ENCODE measurements at places on chromosomes 5 and 9.

- DNase-seq: no peak
These were observed at the start of gene PARP8 for GRCh38 chr5:50666261-50667022. PARP8 (plus strand) TSS chr5:50666637; CDS start chr5:50667096, 459 bp downstream.

DNA sequence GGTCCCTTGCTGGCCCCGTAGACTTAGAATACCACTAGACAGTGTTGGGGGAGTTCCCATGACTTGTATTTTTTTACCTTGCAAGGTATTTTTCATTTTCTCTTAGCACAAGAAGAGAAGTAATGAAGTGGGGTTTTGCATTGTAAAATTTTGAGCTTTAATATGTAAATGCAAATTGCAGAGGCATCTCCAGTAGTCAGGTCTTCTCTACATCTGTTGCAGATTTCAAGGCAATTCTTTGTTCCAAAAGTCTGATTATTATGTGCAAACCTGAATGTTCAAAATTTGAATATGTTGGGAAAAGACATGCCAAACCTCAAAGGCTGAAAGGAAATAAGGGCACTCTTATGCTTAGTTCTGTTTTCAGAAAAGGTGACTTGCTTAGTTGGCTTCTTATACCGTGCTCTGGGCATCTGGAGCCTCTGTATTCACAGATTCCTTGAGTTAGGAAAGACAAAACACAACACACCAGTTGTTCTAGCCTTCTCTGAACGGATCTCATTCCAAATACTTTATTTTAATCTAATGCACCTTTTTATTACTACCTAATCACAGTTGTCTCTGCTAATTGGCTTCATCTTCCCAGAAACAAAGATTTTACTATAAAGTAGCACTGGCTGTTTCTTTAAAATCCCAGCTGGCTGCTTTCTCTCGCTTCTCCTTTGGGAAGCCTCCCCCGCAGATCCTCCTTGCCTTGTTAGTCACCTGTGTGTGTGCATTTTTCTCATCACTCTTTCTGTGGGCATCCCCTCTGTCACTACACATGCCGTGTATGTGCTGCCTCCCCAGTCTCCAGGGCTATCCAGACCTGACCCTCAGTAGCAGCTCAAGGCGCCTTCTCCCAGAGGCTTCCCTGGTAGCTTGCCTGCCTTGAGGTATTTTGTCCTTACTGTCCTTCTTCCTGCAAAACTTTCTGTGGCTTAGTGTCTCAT, 138.2 kb downstream of the TLE4 start:
- DNase-seq: no peak

- DNase-seq: no peak
These were observed 177.9 kb upstream of the KLF4 start for GRCh38 chr9:107667231-107668070.

- DNase-seq: no peak
These were observed 29.5 kb upstream of the SMAD5 start for GRCh38 chr5:136103118-136103517.

DNA sequence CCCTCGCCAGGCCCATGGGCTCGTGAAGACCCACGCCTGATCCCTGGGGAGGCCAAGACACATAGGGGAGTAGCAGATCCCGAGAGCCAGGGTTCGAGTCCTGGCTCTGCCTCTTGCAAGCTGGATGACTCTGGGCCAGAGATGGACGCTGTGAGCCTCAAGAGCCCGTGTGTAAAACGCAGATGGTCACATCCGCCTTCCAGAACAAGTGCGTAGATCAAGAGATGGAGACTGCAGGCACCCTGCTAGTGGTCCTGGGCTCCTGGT, 8.2 kb downstream of the ST6GALNAC4 start:
- DNase-seq: no peak

- DNase-seq: no peak
These were observed 117.9 kb downstream of the GOLPH3 start for GRCh38 chr5:32055891-32056866.

- DNase-seq: no peak
These were observed 50.2 kb upstream of the DNAH5 start for GRCh38 chr5:13994621-13995253.

DNA sequence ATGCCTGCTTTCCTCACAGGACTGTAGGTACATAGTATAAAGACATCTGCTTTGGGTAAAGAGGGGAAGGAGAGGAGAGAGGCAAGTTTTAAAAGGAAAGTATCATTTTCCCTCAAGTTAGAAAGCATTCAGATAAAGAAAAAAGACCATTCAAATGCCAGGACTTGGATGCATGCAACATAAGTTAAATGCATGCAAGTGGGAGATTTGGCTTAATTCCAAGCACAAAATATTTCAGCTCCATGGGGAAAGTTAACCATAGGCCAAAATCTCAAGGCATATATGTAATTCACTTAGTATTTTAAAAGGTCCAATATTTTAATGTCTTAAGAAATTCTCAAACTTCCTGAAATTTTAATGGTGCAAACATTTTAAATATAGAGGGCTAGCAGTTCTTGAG, 36.4 kb downstream of the POU5F2 start:
- no peak for DNase-seq

All from PC-9 (cell line).